ENCODE measurements at places on chromosomes 5 and 9. TPM values are rescaled to one million over a fixed set of nuclear protein-coding genes. Genes with fewer than 3 reads are reported as not detected.

DNA sequence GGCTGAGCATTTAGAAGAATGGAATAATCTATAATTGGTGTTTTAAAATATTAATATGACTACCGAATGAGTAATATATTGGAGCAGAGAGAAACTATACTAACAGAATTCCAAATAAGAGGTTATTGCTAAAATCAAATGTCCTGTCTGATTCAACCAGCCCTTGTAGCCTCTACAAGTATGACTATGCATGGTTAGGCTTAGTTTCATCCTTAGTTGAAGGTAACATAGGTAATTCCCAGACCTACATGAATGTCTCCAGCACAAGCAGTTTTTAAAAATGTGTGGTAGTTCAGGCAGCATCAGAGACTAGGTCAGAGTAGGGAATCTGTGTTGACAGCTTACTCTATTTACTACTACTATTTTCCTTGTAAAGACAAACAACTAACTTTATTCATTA is 51.7 kb upstream of the SLC27A6 start:
- no peak for DNase-seq

The CARD9 gene
- total RNA-seq: 35.6 TPM

The STPG3 gene
- total RNA-seq: not detected

DNA sequence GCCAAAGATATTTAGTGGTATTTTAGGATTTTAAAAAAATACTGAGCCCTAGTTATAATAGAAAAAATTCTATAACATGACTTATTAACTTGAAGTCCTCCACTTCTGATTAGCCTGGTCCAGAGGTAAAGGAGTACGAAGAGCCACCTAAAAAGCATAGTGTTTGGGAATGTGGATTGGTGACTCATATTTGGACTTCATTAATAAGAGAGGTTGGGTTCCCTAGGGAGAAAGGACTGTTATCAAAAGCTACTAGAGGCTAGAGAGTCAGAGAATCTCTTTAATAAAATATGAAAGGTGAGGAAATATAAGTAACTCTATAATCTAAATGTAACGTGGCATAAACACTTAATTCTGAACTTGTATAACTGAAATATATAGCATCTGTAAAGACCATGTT is 180.7 kb upstream of the TARS1 start:
- no peak for DNase-seq

GRCh38 chr5:62701036-62701435 is 122.4 kb downstream of the LRRC70 start:
- DNase-seq: no peak

DNA sequence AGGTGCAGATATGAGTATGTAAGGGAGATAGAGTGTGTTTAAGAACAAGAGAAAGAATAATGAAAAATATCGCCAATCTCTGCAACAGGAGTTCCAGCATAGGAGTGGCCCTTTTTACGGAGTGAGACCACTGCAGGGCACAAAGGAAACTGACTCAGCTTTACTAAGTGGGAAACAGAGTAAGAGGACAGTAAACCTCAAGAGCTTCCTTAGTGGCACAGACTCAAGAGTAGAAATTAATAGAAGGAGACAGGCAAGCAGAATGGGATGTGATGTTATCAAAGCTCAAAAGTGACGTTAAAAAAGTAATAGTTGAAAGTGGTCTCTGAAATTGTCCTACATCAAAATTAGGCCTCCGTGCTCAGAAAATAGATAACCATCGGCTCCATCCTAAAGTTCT is 2.1 kb upstream of the SH3RF2 start:
- no peak for DNase-seq

DNA sequence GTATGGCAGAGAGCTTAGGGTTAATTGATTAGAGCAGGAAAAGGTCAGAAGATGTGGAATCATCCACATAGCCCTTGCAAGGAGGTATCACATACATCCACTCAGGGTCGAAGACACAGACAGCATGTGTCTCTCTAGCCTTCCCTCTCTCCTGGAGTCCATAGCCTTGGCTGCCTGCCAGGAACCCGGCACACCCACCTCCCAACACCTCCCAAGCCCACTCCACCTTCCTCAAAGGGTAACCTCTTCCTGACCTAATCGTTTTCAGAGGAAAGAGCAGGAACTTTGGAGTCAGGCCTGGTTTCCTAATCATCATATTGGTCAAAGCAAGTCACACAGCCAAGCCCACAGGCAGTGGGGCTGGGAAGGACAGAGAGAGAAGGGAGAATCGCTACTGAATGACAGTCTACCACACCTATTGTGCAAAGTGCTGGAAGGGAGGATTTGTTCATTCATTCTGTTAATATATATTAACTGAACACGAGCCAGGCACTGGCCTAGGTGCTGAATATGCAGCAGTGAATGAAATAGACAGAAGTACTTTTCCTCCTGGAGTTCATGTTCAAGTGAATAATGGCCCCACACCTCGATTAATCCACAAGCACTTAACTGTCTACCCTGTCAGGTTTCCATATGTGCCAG is 107.8 kb downstream of the KCNIP1 start:
- DNase-seq: no peak

The CCL21 gene
- not detected for total RNA-seq

- no peak for DNase-seq
These were observed 8.2 kb upstream of the GRAMD2B start for GRCh38 chr5:126414874-126415502.

The CMYA5 gene
- 0.31 TPM for total RNA-seq

DNA sequence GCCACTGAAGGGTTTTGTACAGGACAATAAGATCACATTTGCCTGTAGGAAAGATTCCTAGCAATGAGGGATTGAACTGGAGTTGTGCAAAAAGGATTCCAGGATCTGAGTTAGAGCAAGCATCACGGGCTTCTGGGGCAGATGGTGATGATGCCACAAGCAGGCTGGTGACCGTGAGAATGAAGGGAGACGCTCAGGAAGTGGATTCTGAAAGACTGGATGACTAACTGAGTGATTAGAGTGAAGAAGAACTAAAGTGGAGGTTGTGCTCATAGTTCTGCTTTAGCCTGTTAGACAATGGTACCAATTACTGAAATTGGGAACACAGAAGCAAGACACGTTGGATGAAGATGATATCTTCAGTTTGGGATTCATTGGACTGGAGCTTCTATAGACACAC is 168.2 kb downstream of the CD180 start:
- no peak for DNase-seq

- peak; percentile 75 for DNase-seq
These were observed 12.2 kb downstream of the EGFL7 start for GRCh38 chr9:136674786-136675349.

GRCh38 chr5:105740242-105740641 is 1930.5 kb downstream of the EFNA5 start:
- DNase-seq: no peak

The TMEM215 gene
- not detected for total RNA-seq

DNA sequence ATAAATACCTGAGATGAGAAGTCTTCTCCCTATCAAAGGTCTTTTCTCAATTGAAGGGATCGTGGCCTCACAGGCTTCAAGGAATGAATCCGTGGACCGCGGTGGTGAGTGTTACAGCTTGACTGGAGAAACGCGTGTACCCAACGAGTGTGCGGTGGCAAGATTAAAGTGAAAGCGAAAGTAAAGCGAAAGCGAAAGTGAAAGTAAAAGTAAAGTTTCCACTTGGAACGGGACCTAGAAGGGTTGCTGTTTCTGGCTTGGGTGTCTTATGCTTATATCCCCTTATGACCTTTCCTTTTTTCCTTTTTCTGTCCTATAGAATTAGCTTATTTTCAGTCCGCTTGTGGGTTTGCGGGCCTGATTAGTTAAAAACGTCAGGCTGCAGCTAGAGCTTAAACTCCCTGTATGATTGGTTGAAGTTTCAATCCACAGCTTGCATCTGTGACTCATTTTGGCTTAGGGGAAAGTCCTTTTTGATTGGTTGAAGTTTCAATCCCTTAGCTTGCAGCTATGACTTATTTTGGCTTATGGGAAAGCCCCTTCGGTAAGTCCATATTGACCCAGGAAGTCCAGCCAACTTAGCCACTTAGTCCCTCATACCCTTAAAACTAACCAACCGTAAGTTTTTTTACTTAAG is 924.3 kb upstream of the CDH10 start:
- DNase-seq: no peak

The TAS2R1 gene
- not detected for total RNA-seq

GRCh38 chr9:35945341-35946018 is 12.5 kb downstream of the OR2S2 start:
- DNase-seq: peak; percentile 78

The GKAP1 gene
- 2.7 TPM for total RNA-seq

The C5orf58 gene
- 2.4 TPM for total RNA-seq

DNA sequence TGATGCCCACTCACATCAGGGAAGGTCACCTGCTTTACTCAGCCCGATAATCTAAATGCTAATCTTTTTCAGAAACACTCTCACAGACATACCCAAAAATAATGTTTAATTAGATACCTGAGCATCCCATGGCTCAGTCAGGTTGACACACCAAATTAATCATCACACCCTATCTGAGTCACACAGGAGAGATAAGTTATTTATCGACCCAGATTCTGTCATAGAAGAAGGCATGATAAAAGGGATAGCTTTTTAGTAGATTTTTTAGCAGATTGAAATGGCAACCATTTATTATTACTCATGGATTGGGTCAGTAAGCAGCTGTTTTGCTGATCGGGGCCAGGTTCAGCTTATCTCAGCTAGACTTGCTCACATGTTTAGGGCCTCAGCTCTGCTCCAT is 97.8 kb upstream of the TYRP1 start:
- DNase-seq: no peak

- DNase-seq: no peak
These were observed 308.6 kb upstream of the RGMB start for GRCh38 chr5:98464737-98465330.

- DNase-seq: no peak
These were observed 111.8 kb upstream of the ACTBL2 start for GRCh38 chr5:57594436-57594835.

- DNase-seq: no peak
These were observed 22.2 kb upstream of the CFAP157 start for GRCh38 chr9:127684576-127684975.

The RABL6 gene
- 181 TPM for total RNA-seq

GRCh38 chr9:91360551-91361290 is 997 bp downstream of the AUH start:
- no peak for DNase-seq

The CNTNAP3B gene
- total RNA-seq: 0.74 TPM

The LHX3 gene
- 0.09 TPM for total RNA-seq

DNA sequence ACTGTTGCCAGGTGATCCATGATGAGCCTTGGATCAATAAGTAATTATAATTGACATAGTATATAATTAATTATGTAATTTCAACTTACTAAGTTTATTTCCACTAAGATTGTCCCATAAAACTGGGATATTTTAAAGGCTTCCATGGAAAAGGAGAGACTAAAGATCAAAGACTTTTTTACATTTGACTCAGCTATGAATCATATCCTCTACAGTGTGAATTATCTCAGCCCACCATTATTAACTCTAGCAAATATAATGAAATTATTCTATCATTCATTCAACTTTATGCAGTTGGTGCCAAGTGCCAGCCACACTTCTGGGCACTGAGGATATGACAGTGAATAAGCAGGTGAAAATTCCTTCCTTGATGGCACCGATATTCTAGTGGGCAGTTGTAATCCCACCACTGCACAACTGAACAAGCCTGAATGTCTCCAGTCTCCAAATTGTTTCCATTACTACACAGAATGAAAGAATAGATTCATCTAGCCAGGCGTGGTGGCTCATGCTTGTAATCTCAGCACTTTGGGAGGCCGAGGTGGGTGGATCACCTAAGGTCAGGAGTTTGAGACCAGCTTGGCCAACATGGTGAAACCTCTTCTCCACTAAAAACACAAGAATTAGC is 21.9 kb upstream of the TXN start:
- DNase-seq: no peak

GRCh38 chr5:76084496-76085242 is 1.5 kb downstream of the SV2C start:
- no peak for DNase-seq

DNA sequence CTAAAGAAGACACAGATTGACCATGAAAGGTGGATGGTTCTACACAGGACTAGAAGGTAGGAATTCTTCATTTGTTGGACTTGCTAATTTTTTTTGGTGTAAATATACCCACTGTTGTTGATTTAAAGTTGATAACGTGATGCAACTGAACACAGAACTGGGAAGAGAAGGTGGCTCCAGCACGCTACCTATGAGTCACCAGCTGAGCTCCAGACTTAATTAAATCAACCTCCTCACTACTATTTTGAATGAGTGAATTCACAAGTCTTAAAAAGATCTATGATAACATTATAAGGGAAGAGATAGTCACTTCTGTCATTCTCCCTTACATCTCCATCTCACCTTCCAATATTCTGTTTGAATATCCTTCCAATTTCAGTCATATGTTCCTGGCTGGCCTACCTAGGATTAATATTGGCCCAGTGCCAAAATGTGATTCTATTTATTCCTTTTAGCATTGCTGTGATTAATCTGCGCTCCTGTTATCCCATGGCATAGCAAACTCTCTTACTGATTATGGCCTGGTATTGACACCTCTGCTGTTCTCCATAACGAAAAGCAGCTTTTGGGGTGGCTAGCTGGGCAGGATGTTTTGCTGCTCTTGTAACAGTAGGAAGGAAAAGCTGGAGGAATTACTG is 135.9 kb upstream of the CCDC152 start:
- no peak for DNase-seq

- no peak for DNase-seq
These were observed 19.2 kb downstream of the RNF130 start for GRCh38 chr5:180052211-180052818.

The RELL2 gene
- 22.9 TPM for total RNA-seq

DNA sequence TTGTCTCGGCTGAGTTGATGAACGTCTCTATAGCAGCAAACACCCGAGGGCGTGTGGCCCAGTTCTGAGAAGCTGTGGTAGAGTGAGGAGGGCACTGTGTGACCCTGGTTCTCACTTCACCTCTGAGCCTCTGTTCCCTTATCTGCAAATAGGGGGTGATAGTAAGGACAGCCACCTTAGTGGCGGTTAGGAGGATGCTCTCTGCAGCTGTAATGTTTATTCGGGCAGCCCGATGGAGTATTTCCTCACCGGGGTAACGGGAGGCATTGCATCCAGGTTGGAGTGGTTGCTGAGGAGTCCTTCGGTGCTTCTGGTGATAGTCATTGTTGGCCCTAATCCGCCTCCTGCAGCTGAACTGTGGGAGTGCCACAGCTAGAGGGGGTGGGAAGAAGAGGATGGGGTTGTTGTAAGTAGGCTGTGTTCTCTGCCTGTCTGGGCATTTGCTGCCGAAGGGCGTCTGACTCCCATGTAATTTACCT is 13.9 kb downstream of the PRRC2B start:
- DNase-seq: peak; percentile 43

- DNase-seq: no peak
These were observed 2.9 kb upstream of the DPH7 start for GRCh38 chr9:137581361-137582285.

The NUTM2F gene
- total RNA-seq: not detected

GRCh38 chr9:99326112-99326916 is 104.2 kb downstream of the SEC61B start:
- DNase-seq: no peak

- DNase-seq: no peak
These were observed 10.8 kb downstream of the OR13J1 start for GRCh38 chr9:35859310-35859989.

GRCh38 chr5:96326902-96327301 is 106.1 kb downstream of the PCSK1 start:
- DNase-seq: no peak

GRCh38 chr5:106454050-106454449 is 1216.7 kb downstream of the EFNA5 start:
- no peak for DNase-seq
